ENCODE measurements at places on chromosomes 3 and 15. TPM values are rescaled to one million over a fixed set of nuclear protein-coding genes. Genes with fewer than 3 reads are reported as not detected.
A peak's percentile ranks its signal among the peaks of the same experiment; 100 is the strongest.

GRCh38 chr3:38059591-38059990 is 20.6 kb downstream of the DLEC1 start:
- DNase-seq, result no peak

DNA sequence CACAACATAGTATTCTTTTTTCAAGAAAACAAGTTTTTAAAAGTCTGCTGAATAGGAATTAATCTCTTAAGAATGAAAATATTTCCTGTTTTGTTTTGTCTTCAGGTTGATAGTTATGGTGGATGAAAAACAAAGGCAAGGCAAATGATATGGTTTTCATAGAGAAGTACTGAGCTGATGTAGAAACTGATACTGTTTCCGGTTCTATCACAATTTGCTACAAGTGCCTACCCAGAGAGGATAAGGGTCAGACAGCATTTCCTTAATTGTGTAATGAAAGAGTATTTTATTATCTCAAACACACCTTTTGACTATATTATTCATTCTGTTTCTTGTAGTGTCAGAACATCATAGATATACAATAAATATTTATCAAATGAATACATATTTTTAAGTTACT is 836.3 kb downstream of the SQOR start:
- no peak for DNase-seq

GRCh38 chr15:68354923-68355322 is 77.0 kb downstream of the ITGA11 start:
- DNase-seq, result no peak

GRCh38 chr15:96011136-96011535 is 319.4 kb upstream of the NR2F2 start:
- DNase-seq, result no peak

DNA sequence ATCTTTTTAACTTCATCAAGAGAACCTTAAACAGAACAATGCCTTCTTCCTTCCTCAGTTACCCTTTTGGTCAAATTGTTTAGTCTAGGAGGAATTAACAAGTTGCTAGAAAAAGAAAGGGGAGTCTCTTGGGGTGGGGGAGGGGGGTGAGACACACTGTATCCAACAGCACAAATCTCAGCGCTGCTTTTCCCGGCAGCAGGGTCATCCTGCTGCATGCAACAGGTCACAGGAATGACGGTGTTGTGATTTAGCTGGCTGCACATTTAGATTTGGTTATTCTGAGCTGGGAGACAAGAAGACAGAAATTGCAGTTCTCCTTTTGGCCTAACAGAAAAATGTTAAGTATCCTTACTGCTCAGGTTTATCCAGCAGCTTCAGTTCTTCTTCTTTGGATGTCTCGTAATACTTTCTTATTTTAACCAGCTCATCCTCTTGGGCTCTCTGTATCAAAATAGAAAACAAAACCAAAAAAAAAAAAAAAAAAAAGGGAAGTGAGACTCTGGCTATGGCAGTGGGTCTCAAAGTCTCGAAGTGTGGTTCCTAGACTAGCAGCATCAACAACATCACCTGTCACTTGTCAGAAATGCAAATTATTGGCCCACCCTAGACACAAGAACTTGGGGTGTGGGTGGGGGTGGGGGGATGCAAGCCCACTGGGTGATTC is 190.5 kb downstream of the GREM1 start:
- peak; percentile 60 for DNase-seq

Gene GRM7
- not detected for total RNA-seq

DNA sequence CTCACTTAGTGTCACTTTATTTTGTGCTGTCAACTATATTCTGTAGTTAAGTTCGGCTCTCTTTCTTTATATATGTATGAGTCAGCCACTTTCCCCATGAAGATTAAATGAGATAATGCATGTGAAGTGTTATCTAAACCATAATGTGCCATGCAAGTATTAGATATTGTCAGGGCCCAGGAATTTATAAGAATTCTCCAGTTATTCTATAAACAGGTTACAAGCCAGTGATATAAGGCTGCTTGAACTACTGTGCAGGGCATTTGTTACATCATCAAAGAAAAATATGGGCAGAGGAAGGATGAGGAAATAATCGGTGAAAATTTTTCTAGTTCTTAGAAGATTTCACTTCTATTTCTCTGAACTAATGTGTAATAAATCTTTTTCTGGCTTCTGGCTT is 1049.0 kb upstream of the NR2F2 start:
- DNase-seq, result no peak

Gene FSD2
- total RNA-seq, result not detected

Gene DUOX2
- total RNA-seq, result not detected

Gene GMPPB
- total RNA-seq, result 54.5 TPM

- DNase-seq, result no peak
Measured at GRCh38 chr3:148974726-148975125, 16.6 kb upstream of the GYG1 start.

DNA sequence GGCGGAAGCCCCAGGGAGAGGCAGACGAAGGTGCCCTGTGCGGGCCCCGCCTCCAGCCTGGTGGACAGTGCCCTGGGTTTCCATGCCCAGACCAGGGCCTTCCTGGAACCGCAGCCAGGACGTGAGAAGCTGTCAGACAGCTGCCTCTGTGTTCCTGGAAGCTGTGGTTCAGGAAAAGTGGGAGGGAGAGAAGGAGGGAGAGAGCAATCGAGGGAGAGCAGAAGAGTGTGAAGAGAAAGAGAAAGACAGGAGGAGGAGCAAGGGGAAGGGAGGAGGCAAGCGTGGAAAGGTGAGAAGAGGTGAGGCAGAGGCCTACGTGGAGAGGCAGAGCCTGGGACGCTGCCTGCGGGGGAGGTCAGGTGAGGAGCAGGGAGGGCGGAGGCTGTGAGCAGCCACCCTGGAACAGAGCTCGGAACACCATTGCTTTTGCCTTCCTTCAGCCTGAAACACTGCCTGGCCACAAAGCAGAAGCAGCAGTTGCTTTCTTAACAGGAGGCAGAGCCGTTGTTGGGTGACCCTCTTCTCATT is 18.6 kb downstream of the ZDHHC19 start:
- DNase-seq, result no peak

Gene SLC28A1
- not detected for total RNA-seq

DNA sequence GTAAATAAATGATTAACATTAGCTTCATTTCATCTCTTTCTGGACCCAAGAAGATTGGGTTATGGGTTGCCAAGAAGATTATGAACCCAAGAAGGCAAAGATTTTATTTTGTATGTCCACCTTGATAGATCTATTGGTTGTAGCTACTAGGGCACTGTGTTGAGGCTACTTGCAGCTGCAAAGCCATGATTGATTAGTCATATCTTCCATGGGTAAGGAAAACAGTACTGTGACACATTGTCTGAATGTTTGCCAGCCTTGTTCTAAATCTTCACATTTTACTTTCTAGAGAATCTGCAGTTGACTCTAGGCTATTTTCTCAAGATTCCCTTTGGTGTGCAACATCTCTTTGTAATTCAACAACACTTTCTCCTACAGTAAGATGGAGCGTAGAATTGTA is 229.2 kb upstream of the KCNH8 start:
- no peak for DNase-seq

DNA sequence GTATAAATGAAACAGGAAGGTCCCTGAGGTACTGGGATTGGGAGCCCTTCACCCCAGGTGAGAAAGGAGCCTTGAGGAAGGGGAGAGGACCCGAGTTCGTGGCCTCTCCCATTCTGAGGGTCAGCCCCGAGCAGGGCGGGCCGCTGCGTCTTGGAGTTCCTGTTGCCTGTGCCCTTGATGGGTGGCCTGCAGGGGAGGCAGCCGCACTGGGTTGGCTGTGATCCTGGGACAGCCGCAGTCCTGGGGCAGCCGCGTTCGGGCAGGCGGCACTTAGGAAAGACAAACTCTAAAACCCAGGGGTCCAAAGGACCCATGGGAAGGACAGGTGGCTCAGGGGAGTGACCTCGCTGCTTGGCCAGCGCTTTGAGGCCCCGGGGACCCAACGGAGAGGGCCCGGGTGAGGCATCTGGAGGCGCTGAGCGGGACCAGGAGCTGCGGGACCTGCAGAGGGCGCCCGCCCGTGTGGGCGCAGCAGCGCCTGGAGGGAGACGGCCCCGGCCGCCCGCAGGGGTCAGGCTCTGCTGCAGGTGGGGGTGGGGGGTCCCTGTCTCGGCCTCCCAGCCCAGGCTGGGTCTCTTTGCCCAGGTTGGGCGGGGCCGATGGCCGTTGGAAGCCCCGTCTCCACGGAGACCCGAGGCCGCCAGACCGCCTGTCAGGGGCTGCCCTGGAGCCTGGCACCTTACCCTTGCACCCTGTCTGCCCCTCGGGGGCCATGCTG is 65.1 kb downstream of the HMCES start:
- DNase-seq, result no peak

- DNase-seq, result peak; percentile 51
Measured at GRCh38 chr3:185823078-185824044, 1.5 kb downstream of the IGF2BP2 start.

GRCh38 chr3:194133661-194134230 is 2.2 kb upstream of the HES1 start:
- peak; percentile 76 for DNase-seq

Gene SPTSSB
- total RNA-seq, result not detected

DNA sequence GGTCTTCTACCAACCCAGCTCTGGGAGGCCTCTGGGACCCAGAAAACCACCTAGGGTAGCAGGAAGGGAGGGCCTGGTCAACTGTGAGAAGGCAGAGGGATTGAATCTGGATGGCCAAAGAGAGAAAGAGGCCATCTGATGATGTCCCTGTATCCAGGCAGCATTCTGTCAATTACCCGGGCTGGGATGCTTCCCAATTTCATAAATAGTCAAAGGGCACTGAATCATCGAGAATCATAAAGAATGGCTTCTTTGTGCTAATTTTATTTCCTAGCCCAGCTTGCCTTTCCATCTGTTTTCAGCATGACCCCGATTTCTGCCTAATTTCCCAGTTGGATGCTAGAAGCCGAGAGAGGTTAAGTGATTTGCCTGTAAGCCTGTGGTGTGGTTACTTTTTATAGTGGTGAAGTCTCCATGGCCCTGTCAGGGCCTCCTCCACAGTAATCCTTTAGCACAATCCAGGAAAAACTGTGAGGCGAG is 129.2 kb downstream of the FAM43A start:
- DNase-seq, result no peak

DNA sequence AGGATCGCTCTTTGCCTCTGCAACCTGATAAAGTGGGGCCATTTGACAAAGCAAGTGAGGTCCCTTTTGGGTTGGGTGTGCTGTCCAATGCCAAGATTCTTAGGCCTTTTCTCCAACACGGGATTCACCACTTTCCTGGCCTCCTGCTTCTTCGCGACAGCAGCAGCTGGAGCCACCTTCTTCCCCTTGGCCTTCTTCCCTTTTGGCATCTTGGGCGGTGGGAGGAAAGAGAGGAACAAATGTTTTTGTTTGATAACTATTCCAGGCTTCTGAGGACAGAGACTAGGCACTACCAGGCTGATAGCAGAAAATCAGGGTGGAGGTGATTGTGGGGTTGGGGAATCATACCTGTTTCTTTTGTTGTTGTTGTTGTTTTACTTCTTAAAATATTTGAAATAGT is 30.0 kb upstream of the FAM81A start:
- DNase-seq, result no peak

Data from endothelial cell of umbilical vein (primary cell).